Activated T-helper 17 cell treated with anti-CD3 and anti-CD28 coated beads, Interleukin-2, amount 50 U/mL, for 72 hours (primary cell): ENCODE measurements at places on chromosomes 6 and 20.

- ATAC-seq = no peak
Observed at GRCh38 chr20:2350606-2351005, 30.1 kb upstream of the TGM6 start.

GRCh38 chr20:54208548-54209176 is 775 bp downstream of the PFDN4 start:
- ATAC-seq = peak; percentile 13

DNA sequence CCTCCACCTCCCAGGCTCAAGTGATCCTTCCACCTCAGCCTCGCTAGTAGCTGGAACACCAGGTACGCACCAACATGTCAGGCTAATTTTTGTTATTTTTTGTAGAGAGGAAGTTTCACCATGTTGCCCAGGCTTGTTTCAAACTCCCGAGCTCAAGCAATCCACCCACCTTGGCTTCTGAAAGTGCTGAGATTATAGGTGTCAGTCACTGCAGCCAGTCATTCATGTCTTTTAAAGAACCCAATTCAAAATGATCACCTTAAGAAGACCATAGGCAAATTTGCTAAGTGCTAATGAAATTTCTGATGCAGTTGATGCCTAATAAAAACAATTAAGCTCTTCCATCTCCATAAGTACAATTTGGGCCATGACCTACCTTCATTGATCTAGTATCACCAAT is 2.6 kb upstream of the VNN2 start:
- ATAC-seq = no peak

DNA sequence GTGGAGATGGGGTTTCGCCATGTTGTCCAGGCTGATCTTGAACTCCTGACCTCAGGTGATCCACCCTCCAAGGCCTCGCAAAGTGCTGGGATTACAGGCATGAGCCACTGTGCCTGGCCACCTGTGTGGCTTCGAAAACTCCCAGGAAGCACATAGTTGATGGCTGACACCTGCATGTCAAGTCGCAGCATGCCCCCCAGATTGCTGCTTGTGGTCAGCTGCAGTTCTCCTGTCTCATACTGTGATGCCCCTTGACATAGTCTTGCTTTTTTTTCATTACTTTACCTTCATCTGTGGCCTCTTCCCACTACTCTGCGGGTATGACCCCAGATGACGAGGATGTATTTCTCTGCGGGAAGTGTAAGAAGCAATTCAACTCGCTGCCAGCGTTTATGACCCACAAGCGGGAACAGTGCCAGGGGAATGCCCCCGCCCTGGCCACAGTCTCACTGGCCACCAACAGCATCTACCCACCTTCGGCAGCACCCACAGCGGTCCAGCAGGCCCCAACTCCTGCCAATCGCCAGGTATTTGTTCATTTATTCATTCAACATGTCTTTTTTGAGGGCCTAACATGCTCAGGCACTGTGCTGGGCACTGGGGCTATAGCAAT is 13.1 kb downstream of the ZNF341 start:
- ATAC-seq = no peak

GRCh38 chr6:25954756-25955155 is 7.8 kb upstream of the TRIM38 start:
- ATAC-seq = no peak

GRCh38 chr6:15521582-15521981 is 141.2 kb downstream of the DTNBP1 start:
- no peak for ATAC-seq

DNA sequence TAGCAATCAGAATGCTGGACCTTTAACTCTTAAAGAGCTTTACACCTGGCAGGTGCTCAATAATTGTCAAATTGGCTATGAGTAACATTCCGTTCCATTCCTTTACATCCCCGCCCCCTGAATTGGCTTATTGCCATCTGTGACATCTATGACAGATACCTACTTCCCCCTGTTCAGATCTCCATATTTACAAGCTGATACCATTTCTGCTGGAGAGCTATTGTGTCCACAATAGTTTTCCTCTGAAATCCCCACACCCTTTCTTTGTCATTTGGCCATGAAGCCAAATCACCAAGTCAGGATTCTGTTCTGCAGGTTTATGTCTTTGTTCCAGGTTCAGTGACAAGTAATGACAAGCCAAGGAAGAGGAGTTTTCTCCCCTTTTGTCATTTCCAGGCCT is 3.2 kb downstream of the CDH26 start:
- no peak for ATAC-seq

DNA sequence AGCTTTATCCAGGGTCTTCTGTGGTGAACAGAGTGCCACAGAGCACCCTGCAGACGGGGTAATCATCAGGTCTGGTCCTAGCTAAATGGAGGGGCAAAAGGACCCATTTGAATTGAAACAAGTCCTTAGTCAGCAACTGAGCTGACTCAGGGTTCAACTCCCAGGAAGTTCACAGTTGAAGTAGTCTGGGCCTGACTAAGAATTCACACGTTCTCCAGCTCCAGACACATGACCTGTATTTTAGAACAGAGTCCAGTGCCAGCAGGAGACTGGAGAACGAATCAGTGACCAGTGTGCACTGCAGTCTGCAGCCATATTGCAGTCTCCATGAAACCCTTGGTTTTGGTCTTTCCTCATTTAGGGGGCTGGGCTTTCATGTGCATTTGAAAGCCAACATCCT is 85.2 kb downstream of the ELOVL4 start:
- ATAC-seq = no peak

DNA sequence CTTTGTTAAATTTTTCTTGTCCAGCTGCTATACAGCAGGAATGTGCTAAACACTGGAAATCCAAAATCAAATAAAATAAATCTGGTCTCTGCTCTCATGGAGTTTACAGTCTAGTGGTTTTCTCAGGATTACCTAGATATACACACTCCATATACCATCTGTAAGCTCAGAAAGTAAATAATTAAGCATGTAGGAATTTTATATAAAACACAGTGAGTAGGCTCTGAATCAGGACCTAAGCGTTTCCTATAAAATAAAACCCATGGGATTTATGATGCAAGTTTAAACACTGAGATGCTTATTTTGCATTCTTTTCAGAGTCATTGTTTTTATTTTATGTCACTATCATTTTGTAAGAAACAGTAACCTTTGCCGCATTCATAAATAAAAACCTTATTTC is 29.7 kb upstream of the UFL1 start:
- no peak for ATAC-seq

- no peak for ATAC-seq
Observed at GRCh38 chr20:34938466-34939163, 17.0 kb downstream of the GSS start.

DNA sequence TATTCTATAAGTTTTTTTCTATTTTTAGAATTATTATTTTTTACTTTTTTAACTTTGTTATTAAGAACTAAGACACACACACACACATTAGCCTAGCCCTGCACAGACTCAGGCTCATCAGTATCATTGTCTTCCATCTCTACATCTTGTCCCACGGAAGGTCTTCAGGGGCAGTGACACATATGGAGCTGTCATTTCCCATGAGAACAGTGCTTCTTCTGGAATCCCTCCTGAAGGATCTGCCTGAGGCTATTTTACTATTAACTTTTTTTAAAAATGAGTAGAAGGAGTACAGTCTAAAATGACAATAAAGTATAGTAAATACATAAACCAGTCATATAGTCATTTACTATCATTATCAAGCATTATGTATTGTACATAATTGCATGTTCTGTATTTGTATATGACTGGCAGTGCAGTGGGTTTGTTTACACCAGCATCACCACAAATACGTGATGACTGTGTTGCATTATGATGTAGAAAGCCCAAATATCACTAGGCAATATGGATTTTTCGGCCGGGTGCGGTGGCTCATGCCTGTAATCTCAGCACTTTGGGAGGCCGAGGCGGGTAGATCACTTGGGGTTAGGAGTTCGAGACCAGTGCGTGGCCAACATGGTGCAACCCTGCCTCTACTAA is 57.9 kb downstream of the HIVEP1 start:
- ATAC-seq = no peak

GRCh38 chr20:35319871-35320197 is 27.6 kb upstream of the FAM83C start:
- no peak for ATAC-seq

GRCh38 chr6:3321042-3321441 is 62.3 kb downstream of the PSMG4 start:
- ATAC-seq = no peak

DNA sequence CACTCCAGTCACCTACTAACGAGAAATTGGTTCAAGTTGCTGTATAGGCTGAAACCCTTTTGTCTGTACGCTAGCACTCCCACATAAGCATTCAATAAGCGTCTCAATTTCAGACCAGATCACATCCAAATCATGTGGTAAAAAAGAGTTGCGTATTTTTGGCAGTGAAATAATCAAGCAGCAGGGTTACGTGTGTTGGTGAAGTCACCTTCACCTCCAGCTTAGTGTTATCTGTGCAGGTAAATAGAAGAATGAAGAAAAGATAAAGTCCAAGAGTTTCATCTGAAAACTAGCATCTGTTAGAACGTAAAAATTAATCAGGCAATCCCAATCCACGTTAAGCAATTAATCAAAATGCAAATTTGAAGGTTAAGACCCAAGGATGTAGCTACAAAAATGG is 11.3 kb downstream of the SSR1 start:
- ATAC-seq = no peak
